ENCODE measurements at places on chromosomes 12 and 14. TPM values are rescaled to one million over a fixed set of nuclear protein-coding genes. Genes with fewer than 3 reads are reported as not detected.

NPAS3 gene
- total RNA-seq = not detected

GRCh38 chr12:30823764-30824163, 69.0 kb upstream of the CAPRIN2 start:
- peaks cover 44% of the 10 kb centered on the region for H3K27me3 ChIP-seq
- peaks cover 10% of the 10 kb centered on the region for H3K4me1 ChIP-seq
- no peak overlapping the region for H3K27ac ChIP-seq
- DNase-seq = no peak
- H3K36me3 ChIP-seq = no peaks in the 10 kb centered on the region

DNA sequence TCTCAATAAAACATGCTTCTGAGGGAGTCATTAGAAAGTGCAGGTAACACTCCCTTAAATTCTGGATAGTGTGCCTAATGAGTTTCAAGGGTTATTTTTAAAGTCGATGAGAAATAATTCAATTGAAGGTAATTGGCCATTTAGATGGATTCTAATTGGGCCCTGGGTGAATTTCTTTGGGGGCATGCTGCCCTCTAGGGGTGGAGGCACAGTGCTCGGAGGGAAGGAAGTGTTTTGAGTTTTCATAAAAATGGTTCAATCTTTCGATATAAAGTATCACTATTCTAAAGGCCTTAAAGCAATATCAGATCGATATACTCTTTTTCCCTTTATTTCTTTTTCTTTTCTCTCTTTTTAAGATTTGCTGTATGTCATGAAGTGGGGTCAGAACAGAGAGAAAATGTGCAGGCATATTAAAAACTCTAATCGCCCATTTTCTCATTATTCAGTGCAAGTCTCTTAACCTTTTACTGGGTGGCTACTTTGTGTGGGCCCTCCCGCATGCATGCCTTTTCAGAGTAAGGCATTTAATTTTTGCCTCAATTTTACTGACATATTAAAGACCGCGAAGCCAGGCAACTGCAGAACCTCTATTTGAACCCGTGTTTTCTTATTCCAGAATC, 25.5 kb downstream of the NKX2-8 start:
- no peaks in the 10 kb centered on the region for H3K4me1 ChIP-seq
- H3K4me3 ChIP-seq = no peak overlapping the region
- H3K36me3 ChIP-seq = no peaks in the 10 kb centered on the region
- H3K27ac ChIP-seq = no peak overlapping the region
- DNase-seq = no peak
- peaks cover 9% of the 10 kb centered on the region for H3K27me3 ChIP-seq

DNA sequence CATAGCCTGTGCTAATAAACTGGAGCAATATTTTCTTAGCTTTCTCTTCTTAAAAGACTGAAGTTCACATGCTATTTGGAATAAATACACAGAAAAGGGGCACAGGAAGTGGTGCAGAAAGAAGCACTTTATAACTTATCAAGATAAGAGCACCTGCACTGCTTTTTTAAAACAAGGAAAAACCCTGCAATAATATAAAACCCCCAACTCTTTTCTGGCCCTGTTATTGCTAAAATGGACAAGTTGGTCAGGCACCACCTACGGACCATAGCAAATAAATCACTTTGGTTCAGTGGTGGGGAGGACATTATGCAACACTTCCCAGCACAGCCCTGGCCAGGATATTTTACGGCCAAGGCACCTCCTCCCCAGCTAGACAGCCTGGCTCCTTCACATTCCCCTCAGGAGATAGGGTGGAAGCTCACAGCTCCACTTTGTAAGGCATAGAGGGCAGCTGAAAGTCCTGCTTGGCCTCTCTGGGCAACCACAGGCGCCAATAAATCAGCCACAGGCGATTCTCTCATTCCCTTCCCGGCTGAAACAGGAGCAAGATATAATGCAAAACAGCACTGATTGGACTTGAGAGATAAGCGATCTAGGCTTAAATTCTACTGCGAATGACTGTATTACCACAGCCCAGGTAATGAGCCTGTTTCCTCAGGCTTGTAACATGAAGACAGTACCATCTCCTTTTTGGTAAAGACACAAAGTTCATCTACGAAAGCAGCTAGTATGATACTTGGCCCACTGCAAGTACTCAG, 2.0 kb downstream of the ZBTB25 start:
- H3K27ac ChIP-seq = peak overlapping the region; percentile 99
- H3K4me3 ChIP-seq = peak overlapping the region; percentile 94
- H3K36me3 ChIP-seq = peaks cover 29% of the 10 kb centered on the region
- no peak for DNase-seq

- no peaks in the 10 kb centered on the region for H3K36me3 ChIP-seq
- no peak overlapping the region for H3K27ac ChIP-seq
- peaks cover 30% of the 10 kb centered on the region for H3K4me1 ChIP-seq
- peaks cover 8% of the 10 kb centered on the region for H3K27me3 ChIP-seq
- H3K4me3 ChIP-seq = no peak overlapping the region
Observed at GRCh38 chr12:108317308-108318234, 21.5 kb downstream of the CMKLR1 start.

- peak overlapping the region; percentile 100 for H3K27ac ChIP-seq
- no peaks in the 10 kb centered on the region for H3K27me3 ChIP-seq
- H3K4me1 ChIP-seq = peaks cover 48% of the 10 kb centered on the region
- peak overlapping the region; percentile 90 for H3K4me3 ChIP-seq
Observed at GRCh38 chr14:99245564-99246511, 26.2 kb downstream of the BCL11B start.

DNA sequence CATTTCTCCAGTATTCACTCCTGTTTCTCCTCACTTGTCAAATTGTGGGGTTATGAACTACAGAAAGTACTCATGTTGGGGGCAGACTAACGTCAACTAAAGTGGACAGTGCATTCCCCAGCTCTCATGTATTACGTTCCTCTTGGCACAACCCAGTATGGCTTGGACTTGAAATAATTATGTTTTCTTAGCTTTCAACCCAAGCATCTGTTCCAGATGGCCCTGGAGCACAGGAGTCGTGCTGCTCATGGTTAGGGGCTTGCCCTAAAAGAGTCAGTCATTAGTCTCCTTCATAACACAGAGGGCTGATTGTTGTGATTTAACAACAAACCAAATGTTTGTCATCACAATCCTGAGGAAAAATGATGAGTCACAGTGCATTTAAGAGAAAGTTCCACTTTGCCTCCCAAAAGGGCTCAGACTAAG, 154.4 kb downstream of the RPAP3 start:
- H3K4me3 ChIP-seq = no peak overlapping the region
- peaks cover 19% of the 10 kb centered on the region for H3K36me3 ChIP-seq
- DNase-seq = no peak
- peaks cover 1% of the 10 kb centered on the region for H3K27me3 ChIP-seq

Measured in naive thymus-derived CD8-positive, alpha-beta T cell (primary cell).